NCI-H1092 treated with DMSO at 0.1 percent for 48 hours (cell line): ENCODE measurements at places on chromosomes 11 and 22.

DNA sequence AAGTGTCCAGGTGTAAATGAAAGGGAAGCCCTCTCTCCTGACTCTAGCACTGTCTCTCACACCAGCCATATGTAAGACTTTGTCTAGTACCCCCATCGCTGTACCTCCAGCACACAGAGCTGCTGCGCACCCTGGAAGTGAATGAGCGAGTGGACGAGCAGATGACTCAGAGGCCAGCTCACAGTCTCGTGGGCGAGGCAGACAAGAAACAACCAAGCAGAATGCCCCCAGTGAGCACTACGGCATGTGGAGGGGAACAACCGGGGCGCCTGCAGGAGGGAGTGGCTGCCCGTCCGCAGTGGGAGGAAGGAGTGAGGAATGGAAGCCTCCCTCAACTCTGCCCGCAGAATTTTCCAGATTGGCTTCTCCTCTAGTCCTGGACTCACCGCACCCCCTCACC, 46.4 kb downstream of the MCM5 start:
- DNase-seq: no peak

GRCh38 chr11:119974467-119974866, 163.4 kb downstream of the TRIM29 start:
- no peak for DNase-seq

DNA sequence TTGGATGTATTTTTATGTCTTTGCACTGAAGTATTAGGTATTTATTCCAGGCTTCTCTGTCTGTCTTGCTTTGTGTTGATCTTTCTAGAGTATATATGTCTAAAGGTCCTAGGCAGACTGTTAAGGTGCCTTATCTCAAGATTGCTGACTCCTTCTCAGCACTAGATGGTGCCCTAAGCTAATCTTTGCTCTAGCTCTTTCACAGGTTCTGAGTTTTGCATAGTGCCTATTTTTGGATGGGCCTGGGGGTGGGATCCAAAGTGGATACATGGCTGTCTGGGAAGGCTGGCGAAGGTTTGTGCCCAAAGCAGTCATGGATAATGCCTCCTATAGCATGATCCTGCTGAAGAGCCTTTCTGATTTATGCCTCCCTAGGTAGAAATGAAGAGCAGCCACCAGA, 154.9 kb downstream of the TRPC6 start:
- no peak for DNase-seq

DNA sequence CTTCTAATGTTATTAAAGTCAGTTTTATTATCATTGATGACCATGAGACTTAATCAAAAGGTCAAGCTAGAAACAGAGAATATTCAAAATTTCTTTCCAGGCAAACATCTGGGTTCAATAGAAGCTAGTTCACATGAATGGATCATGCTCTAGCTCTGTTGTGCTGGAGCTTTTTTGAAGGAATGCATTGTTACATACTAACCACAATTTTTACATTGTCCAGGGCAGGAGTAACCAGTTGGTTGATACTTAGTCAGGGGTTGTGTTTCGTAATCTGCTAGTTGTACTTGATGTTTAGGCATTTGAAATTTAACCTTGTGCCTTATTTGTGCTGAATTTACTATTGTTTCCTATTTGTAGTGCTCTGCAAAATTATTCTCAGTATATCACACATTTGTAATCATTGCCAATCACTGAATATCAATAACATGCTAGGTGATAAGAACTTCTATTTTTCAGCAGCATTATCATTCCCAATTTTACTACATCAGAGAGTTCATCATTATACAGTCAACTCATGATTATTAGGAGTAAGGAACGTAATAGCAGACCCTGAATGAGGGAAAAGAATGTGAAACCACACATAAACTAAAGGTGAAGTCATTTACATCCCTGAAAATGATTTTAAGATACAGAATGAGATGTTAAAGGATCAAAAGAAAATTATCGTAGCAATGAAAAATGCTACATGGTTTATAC, 23.2 kb downstream of the NF2 start:
- DNase-seq: no peak

DNA sequence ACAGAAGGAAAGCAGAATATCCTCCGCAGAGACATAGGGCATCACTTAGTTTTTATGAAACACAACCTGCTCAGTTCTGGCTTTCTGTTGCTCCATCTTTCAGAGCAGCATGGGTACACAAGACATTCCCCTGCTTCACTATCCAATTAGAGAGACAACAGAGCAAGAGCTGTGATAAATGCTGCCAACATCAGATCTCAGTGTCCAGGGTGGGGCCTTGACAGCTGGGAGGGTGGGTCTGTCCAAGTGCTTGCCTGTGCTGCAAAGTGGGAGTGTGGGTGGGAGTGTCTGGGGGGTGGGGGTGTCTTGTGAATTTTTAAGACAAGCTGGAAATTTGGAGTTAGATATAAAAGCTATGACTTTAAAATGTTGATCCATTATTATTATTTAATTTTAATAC, 369.6 kb downstream of the TENM4 start:
- no peak for DNase-seq

DNA sequence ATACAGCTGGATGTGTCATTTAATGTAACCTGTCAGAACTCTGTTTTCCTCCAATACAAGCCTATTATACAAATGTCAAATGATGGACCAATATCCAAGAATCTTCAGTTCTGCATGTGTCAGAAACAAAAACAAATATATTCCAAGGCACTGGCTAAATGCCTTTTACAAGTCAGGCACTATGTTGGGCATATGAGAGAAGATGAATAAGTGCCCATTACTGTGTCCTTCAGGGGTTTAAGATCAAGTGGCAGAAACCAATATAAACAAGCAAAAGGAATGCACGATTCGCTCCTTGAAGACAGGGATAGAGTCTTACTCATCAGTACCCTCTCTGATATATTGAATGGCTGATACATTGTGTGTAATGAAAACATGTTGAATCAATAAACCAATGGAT, 254.4 kb downstream of the TTC28 start:
- DNase-seq: no peak

DNA sequence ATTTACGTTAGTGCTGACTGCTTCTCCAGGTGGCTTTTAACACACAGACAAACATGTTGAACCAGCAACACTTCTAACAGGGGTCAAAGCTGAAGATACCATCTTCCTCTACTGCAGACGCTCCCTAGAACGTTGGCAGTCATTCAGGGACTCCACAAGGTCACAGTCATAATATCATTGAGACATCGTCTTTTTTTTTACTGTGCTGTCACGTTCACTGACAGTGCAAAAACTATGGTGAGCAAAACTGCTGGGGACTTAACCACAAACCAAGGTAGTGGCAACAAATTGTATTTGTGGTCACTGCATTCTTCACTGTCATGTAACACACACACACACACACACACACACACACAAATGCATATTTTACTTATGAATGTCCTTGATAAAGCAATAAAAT, 244.9 kb downstream of the CASP12 start:
- DNase-seq: no peak

DNA sequence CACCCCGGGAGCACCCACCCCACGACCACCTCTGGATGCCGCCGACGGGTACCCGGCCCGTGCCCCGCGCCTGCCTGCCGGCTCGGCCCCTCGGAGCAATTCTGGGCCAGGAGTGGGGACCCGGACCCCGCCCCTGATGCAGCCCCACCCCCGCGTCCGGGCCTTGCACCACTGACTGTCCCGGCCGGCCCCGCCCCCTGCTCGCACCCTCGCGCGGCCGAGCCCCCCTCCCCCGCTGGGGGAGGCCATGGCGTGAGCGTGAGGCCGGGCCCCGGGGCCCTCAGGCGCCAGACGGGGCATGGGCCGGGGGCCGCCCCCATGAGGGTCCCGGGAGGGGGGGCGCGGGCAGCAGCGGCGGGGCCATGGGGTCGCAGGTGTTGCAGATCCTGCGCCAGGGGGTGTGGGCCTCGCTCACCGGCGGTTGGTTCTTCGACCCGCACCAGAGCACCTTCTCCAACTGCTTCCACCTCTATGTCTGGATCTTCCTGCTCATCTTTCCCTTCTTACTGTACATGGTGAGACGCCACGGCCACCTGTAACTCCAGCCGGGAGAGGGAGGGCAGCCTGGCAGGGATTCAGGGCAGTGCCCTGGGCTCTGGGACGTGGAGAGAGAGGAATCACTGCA, 486 bp downstream of the PCNX3 start:
- peak; percentile 34 for DNase-seq

- DNase-seq: no peak
These were observed 173.4 kb downstream of the NCAM1 start for GRCh38 chr11:113134626-113135025.

DNA sequence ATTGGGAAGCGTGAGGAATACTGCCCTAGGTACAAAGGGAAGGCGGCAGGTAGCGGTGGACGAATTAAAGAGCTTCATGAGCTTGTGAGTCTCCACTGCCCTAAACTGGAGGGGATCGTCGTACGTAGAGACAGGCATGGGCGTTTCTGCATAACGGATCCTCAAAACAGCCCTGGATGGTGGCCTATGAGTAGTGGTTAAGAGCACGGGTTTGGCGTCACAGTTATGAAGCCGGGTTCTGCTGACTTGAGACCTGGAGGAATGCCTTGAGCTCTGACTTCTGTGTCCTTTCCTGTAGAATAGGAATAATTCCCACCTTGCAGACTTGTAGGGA, 335 bp downstream of the TMEM138 start:
- DNase-seq: no peak

- DNase-seq: no peak
These were observed 822 bp upstream of the COMT start for GRCh38 chr22:19940536-19941364.

- no peak for DNase-seq
These were observed 2.6 kb downstream of the TBC1D10A start for GRCh38 chr22:30324014-30324730.

- DNase-seq: no peak
These were observed 22.3 kb upstream of the MMP20 start for GRCh38 chr11:102647430-102647829.

DNA sequence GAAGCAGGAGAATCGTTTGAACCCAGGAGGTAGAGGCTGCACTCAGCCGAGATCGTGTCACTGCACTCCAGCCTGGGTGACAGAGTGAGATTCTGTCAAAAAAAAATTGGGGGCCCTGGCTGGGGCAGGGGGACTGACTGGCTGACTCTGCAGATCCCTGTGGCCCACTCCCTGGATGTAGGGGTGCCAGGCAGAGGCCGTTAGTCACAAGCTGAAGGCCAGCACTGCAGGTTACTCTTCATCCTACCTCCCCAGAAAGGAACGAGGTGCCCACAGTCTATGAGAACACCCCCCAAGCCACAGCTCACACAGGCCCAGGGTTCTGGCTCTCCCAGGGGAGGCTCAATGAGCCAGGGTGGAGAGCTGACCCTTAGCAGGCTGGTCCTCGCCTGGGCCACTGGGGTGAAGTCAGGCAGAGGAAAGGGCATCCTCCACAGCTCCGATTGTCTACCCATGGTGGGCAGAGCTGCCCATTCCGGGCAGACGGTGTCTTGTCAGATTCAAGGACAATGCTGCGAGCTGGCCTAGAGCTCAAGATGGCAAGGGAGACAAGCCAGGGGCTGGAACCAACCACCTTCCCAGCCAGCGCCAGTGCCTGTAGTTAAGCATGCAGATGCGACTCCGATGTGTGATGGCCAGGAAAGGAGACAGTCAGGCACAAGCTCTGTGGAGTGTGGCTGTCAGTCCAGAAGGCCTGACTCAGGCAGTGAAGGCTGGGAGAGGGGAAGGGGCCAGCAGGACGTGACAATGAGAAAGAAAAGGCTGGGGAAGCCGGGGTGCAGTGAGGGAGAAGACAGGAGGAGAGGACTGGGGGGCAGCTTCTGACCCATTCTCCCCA, 12.4 kb downstream of the C11orf24 start:
- DNase-seq: no peak

GRCh38 chr11:66022401-66023185, 3.7 kb downstream of the CATSPER1 start:
- peak; percentile 62 for DNase-seq

DNA sequence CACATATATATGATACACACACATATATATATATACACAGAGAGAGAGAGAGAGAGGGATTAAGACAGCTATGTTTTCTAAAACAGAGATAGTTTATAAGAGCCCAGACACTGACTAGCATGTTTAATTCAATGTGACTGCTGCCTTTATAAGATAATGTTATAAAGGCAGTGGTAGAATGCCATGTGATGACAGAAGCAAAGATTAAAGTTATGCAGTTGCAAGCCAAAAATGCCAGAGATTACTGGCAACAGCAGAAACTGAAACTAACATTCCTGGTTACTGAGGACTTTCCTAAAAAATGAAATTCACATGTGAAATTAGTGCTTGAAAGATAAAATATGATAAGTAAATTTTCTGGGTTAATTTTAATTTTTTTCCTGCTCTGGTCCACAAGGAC, 1888.9 kb downstream of the LRRC4C start:
- DNase-seq: no peak

DNA sequence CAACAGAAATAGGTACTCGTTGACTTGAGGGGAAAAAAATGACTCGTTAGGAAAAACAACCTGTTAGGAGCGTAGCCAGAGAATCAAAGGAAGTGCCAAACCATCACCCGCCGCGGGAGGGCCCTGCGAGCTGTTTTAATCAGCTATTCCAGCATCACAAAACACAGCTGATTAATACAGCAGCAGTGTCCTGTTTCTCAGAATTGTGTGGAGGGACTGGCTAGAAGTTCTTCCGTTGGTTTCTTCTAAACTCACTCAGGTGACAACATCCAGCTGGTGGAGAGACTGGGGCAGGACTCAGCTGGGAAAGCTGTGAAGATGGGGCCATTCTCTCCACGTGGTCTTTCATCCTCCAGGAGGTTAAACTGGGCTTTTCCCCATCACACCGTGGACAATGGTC, 28.0 kb downstream of the HSPA8 start:
- peak; percentile 21 for DNase-seq

GRCh38 chr11:130369141-130369691, 54.5 kb upstream of the ZBTB44 start:
- DNase-seq: no peak

- DNase-seq: no peak
These were observed 2.6 kb downstream of the HDAC10 start for GRCh38 chr22:50248196-50249081.

- DNase-seq: no peak
These were observed 91.0 kb downstream of the KCNQ1 start for GRCh38 chr11:2535673-2536439.

DNA sequence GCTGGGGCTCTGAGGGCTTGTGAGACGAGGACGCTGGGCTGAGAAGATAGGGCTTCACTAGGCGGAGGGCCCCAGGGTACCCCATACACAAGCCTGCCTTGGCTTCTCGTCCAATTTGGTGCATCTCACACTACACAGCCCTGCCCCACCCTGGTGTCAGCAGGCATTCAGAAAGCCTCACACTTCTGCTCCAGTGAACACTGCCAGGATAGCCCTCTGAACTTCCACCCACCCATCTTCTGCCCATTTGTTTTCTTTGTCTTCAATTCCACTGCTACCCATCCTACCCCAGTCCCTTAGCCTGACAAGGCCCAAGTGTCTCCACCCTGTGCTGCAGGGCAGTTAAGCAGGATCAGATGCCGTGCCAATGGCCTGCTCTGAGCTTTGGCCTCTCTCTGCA, 1.9 kb upstream of the BUD13 start:
- DNase-seq: no peak

- DNase-seq: no peak
These were observed 1.6 kb downstream of the ANKRD42 start for GRCh38 chr11:83195143-83195466.
